ENCODE measurements at places on chromosomes 16 and 17.

GRCh38 chr17:48486557-48486956 is 44.3 kb downstream of the HOXB1 start:
- no peak overlapping the region for H3K27ac ChIP-seq
- H3K27me3 ChIP-seq: peaks cover 27% of the 10 kb centered on the region
- no peak for DNase-seq
- H3K36me3 ChIP-seq: no peaks in the 10 kb centered on the region

- no peak overlapping the region for H3K27ac ChIP-seq
- H3K27me3 ChIP-seq: peaks cover 56% of the 10 kb centered on the region
- peaks cover 10% of the 10 kb centered on the region for H3K4me1 ChIP-seq
- no peak for DNase-seq
- no peaks in the 10 kb centered on the region for H3K36me3 ChIP-seq
These were observed 75.8 kb downstream of the KLHDC4 start for GRCh38 chr16:87689956-87690465.

- H3K36me3 ChIP-seq: peaks cover 32% of the 10 kb centered on the region
- no peak overlapping the region for H3K4me3 ChIP-seq
- H3K27ac ChIP-seq: no peak overlapping the region
- H3K4me1 ChIP-seq: no peaks in the 10 kb centered on the region
- DNase-seq: no peak
- H3K27me3 ChIP-seq: no peaks in the 10 kb centered on the region
These were observed 11.8 kb downstream of the ASPHD1 start for GRCh38 chr16:29912087-29912486.

DNA sequence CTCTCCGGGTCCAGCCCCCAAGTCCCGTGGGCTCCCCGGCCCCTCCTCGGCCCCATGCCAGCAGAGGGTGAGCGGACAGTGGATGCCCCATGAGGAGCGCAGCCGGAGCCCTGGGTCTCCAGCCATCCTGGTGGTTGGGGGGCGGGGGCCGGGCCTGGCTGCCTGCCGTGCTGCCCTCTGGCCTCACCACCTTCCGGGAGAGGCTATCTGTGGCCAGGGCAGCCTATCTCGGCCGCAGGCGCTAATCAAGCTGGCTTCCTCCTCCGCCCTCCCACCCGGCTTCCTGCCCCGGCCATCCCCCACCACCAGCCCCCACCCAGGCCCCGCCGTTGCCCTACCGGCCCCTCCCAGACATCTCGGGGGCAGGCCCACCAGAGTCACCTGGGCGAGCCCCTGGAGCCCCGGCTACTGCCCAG is 46.8 kb downstream of the ZFPM1 start:
- H3K27me3 ChIP-seq: no peaks in the 10 kb centered on the region
- H3K4me3 ChIP-seq: no peak overlapping the region
- no peak overlapping the region for H3K27ac ChIP-seq
- H3K36me3 ChIP-seq: no peaks in the 10 kb centered on the region
- DNase-seq: no peak
- H3K4me1 ChIP-seq: peaks cover 19% of the 10 kb centered on the region
